ENCODE measurements at places on chromosomes 13 and 19.
A peak's percentile ranks its signal among the peaks of the same experiment; 100 is the strongest.

DNA sequence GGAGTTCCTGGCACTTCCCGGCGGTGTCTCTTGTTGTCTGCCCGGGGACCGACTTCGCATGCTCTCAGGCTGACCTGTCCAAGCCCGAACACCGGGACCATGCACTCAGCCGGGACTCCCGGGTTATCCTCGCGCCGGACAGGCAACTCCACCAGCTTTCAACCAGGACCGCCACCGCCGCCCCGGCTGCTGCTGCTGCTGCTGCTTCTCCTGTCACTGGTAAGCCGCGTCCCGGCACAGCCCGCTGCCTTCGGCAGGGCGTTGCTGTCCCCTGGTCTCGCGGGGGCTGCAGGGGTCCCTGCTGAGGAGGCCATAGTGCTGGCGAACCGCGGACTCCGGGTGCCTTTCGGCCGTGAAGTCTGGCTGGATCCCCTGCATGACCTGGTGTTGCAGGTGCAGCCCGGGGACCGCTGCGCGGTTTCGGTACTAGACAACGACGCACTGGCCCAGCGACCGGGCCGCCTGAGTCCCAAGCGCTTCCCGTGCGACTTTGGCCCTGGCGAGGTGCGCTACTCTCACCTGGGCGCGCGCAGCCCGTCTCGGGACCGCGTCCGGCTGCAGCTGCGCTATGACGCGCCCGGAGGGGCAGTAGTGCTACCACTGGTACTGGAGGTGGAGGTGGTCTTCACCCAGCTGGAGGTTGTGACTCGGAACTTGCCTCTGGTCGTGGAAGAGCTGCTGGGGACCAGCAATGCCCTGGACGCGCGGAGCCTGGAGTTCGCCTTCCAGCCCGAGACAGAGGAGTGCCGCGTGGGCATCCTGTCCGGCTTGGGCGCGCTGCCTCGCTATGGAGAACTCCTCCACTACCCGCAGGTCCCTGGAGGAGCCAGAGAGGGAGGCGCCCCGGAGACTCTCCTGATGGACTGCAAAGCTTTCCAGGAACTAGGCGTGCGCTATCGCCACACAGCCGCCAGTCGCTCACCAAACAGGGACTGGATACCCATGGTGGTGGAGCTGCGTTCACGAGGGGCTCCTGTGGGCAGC, 661 bp downstream of the FREM2 start:
- no peak for DNase-seq

- DNase-seq, result no peak
These were observed 40.0 kb upstream of the FOXO1 start for GRCh38 chr13:40706439-40706838.

GRCh38 chr13:65260946-65261891, 1968.9 kb downstream of the PCDH9 start:
- DNase-seq, result no peak

GRCh38 chr13:110624766-110625756, 9.7 kb downstream of the NAXD start:
- no peak for DNase-seq

GRCh38 chr19:21940684-21941083, 70.1 kb downstream of the ZNF208 start:
- DNase-seq, result no peak

GRCh38 chr19:6772866-6773322, 386 bp downstream of the VAV1 start:
- DNase-seq, result no peak

DNA sequence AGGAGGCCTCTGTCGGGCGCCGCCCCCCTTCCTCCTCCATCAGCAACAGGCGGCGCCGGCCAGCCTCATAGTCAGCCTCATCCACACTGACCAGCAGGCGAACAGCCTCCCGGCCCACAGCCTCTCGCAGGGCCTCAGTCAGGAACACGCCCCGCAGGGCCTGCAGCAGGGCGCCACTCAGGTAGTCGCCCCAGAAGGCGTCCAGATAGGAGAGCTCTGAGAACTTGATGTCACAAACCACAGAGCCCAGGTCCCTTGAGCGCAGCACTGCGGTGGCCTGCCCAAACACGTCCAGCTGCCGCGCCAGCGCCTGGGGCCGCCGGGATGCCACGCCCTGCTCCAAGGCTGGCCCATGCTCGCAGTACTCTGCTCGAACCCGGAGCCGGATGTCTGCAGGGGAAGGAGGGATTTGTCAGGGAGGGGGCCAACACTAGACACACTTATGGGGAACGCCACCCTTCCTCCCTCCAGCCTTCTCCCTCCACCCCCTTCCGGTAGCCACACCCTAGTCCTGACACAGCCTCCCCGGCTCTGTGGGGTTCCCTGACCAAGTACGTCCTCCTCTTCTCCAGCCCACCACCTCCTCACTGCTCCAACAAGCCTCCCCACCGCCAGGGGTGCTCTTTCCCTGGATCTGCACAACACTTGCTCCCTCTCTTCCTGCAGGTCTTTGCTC, 17.9 kb downstream of the DEDD2 start:
- DNase-seq, result no peak

DNA sequence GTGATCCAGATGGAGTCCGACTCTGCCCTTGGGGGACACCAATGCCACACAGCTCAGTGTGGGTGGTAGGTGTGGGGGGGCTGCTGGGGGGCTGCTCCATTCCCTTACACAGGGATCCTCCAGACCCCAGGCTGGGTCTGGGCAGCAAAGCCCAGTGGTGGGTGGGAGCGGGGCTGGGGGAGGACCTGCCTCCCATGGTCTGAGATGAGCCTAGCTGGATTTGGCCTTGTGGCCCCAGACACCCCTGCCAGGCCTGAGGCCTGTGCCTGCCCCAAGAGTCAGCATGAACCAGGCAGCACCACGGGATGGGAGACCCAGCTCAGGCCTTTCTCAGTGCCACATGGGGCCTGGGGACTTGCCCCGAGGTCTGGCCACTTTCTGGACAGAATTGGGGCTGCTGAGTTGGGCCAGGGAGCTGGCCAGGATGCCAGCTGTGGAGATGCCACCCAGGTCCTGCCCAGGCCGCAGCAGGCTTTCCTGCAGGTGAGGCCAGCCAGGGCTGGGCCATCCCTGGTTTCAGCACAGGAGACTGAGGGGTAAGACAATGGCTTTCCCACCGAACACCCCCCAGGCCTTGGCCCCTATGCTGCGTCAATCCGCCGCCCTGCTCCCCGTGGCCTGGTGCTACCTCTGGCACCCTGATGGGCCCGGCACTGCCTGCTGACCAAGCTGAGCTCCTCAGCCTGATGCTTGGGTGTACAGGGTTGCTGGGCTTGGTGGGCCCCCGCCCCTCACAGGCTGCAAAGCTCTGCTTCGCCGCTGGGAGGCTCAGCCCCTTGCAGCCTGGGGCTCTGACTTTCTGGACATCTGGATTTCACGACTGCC, 24.2 kb downstream of the CEBPG start:
- no peak for DNase-seq

- no peak for DNase-seq
These were observed 2.2 kb upstream of the RINL start for GRCh38 chr19:38880076-38880881.

GRCh38 chr13:108980237-108980636, 350.8 kb downstream of the MYO16 start:
- DNase-seq, result no peak

DNA sequence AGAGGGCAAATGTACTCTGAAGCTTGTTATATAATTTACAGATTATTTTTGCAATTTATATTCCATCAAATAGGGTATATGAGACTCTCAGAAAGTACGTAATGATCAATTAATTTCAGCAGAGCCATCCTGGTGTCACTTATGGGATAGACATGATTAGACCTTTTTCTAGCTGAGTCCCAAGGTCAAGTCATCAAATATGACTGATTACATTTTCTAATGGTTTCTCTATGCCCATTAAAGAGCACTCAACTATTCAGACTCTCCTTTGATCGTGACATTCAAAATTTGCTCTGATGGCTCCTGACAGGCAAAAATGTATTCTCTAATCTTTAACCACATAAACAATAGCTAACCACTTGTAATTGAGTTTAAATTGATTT, 469.2 kb downstream of the COG6 start:
- DNase-seq, result no peak

DNA sequence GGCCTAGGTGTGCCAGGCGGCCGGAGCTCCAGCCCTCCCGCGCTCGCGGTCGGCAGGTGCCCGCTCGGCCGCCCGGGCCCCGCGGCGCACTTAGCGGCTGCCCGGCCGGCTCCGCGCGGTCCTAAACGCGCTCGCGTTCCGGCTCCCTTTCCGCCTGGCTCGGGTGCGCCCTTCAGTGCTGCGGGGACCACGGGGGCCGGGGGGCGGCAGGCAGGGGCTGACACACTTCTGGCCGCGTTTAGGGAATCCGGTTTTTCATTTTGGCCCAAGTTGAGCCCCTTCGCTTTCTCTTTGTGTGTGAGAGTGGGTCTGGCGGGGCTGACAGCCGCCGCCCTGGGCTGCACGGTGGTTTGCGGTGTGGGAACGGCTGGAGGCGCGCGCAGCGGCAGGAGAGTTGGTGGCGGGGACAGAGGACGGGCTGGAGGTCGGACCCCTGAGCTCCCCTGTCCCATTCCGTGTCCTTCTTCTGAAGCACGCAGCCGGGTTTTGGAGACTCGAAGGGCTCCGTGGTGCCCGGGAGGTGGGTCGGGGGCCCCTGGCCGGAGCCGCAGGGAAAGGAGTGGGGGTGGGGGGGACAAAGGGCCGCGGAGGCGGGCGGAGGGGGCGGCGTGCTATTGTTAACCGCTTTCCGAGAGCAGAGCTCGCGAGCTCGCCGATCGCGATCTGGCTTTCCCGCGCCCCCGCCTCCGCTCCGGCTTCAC, 3.1 kb downstream of the FGF9 start:
- peak; percentile 80 for DNase-seq

DNA sequence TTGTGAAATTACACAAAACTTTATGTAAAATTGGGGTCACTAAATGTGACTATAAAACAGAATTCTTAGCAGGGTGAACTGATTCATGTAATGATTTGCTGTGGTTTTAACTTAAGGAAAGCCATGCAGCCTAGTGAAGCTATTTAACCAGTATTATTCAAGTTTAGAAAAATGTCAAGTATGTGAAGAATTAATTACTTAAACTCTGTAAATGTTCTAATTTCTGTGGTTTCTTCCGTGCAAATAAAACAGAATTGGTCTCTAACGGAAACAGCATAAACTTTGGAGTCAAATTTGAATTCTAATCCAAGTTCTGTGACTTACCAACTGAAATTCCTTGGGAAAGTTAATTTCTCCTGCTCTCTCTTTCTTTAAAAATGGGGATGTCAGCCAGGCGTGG, 13.3 kb downstream of the CDC16 start:
- DNase-seq, result no peak

DNA sequence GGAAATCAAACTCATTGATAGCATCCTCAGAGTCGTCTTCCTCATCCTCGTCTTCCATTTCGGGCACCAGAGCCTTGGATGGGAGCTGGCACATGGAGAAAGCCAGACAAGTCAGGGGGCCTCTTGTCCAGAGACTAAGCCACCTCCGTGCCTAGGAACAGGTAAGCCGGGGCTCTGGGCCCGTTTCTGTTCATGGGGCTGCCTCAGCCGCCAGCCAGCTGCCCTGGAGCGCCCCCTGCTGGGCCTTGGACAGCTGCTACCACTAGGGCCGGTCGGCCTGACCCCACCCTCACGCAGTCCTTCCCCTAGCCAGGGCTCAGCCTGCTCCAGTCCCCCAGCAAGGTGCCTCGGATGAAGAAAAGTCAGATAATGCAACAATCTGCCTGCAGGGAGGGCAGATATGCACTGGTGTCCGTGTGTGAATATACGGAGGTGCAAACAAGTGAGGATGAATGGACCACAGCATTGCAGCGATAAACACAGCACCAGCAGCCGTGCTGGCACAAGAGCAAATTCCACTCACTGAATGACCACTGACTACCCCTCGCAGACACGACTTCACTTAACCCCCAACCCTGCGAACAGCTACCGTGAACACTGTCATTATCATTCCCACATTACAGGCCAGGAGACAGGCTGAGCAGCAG, 11.9 kb upstream of the PRKD2 start:
- peak; percentile 45 for DNase-seq

DNA sequence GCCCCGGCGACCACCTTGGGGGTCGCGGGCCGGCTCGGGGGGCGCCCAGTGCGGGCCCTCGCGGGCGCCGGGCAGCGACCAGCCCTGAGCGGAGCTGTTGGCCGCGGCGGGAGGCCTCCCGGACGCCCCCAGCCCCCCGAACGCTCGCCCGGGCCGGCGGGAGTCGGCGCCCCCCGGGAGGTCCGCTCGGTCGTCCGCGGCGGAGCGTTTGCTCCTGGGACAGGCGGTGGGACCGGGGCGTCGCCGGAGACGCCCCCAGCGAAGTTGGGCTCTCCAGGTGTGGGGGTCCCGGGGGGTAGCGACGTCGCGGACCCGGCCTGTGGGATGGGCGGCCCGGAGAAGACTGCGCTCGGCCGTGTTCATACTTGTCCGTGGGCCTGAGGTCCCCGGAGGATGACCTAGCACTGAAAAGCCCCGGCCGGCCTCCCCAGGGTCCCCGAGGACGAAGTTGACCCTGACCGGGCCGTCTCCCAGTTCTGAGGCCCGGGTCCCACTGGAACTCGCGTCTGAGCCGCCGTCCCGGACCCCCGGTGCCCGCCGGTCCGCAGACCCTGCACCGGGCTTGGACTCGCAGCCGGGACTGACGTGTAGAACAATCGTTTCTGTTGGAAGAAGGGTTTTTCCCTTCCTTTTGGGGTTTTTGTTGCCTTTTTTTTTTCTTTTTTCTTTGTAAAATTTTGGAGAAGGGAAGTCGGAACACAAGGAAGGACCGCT, 729 bp downstream of the STK11 start:
- DNase-seq, result no peak

DNA sequence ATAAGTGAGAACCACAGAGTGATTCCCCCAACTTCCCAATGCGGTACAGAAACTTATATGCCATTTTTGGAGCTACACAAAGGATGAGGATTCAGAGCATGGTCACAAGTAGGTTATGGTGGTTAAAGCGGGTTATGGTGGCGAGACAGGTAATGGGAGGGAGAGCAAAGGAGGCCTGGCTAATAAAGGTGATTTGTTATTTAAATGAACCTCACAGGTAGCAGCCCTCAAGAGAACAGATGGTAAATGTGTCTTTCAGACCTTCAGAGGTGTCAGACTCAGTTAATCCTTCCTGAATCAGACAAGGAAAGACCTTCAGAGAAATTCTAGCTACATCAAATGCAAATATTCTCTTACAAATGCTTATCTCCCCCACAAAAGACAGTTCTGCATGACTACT, 1971.4 kb downstream of the OLFM4 start:
- no peak for DNase-seq

DNA sequence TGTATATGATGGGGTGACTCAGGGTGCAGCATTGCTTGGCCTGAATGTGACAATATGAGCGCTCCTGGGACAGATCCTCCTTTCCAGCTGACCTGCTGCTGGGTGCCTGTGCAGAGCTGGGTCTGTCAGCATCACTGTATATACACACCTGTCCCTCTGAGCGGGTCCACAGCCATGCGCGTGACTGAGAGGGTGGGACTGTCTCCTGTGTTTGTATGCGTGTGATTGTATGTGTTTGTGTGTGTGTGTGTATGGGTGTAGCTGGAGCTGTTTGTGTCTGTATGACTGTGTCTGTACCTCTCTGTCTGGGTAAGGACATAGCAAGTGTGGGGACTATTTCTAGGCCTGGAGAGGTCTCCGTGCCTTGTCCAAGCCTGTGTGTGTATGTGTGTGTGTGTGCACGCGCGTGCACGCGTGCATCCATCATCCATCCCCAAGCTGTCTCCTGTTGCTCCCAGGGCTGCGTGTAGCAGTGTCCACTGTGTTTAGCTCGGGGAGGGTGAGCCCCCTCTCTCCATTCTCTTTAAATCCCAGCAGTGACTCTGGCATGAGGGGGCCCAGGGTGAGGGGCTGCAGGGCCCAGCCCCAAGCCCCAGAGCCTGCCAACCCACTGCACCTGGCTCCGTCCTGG, 8.3 kb downstream of the IGLON5 start:
- no peak for DNase-seq

- no peak for DNase-seq
These were observed 28.7 kb downstream of the LATS2 start for GRCh38 chr13:21032656-21033055.
